AG04450 (cell line): ENCODE measurements at places on chromosomes 1 and 21.

DNA sequence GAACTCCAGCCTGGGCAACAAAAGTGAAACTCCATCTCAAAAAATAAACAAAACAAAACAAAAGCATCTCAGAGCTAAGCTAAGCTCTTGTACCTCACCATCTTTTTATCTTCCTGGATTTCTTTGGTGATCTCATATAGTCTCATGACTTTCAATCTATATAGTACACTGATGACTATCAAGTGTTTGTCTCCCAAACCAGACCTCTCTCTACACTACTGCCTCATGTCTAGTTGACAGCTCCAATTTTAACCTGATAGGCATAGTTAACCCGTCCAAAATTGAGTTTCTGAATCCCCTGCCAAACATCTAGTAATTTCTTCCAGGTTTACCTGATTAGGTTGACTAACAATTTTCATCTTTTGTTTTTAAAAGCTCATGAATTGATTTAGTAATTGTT lies 151.7 kb downstream of the COP1 start:
- no peak for DNase-seq

GRCh38 chr1:172680244-172680643 lies 21.3 kb downstream of the FASLG start:
- DNase-seq, result no peak

DNA sequence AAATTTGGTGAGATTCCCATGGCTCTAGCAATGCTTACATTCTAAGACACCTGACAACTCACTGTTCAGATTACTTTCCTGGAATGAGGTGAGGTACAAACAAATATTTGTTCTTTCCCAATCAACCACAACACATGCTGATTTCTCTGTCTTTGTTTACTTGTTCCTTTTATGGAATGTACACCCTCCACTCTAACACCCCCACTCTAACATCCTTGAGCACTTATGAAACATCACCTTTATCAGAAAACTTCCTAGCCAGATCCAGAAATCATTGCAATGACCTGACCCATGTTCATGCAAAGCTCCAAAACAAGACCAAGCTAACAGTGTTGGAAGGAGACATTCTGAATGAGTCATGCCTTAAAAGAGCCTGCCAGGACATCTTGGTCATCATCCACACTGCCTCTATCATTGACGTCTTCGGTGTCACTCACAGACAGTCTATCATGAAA lies 35.5 kb downstream of the HSD3B1 start:
- no peak for DNase-seq

DNA sequence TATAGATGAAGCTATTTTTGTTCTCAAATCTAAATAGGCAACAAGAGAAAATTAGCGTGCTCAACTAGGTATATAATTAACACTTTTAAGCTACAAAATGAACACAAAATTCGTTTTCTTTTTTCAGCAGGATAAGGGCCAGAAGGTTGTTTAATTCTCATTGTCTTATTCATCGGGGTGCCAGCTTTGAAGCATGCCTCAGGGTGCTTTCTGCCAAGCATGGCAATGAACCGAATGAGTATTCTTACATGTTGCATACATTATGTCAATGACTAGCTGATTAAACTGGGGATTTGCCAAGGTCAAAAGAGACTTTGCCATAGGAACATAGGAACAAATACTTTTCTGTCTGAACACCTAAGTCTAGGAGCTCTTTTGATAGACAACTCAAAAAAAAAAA lies 102.0 kb upstream of the MAP1LC3C start:
- no peak for DNase-seq

DNA sequence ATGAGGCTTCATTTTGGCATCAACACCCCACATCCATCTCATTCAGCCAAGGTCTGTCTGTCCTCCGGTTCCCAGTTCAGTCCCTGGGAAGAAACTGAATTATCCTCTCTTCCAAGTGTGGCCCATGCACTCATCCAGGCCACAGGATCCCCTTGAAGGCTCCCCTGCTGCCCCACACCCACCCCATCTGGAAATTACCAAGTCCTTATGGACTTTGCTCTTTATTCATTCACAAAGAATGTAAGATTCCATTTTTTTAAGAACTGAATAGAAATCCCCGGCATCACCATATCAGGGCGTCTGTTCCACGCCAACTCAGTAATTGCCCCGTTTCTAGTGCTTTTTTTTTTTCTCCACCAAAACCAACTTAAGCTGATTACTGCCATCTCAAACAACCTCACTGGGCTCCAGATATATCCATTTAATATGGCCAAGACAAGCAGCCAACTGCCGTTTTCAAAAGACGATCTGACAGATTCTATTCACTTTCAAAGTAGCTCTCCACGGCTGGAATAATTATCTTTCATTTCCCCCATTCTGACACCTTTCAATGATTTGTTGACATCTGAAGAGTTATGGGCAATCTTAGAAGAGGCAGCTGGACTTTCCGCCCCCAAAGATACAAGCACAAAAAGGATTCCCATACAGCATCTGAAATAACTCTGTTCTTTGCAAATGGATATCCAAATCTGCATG lies 55.9 kb downstream of the OLIG1 start:
- no peak for DNase-seq

DNA sequence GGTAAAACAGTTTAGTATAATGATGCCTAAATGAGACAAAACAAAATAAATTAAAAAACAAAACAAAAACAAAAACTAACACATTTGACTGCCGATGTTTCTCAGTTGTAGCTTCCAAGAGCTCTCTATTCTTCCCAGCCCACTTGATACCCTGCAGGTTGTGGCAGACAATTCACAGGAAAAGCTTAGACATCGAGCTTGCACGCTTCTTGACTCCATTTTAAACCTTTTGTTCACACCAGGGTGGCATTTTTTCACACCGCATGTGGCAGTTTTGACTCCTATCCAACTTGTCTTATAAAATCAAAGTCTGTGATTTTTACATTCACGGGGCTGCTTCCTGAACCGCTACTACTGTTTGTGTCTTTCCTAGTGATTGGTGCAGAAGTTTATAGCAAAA lies 575.9 kb downstream of the USP25 start:
- no peak for DNase-seq

DNA sequence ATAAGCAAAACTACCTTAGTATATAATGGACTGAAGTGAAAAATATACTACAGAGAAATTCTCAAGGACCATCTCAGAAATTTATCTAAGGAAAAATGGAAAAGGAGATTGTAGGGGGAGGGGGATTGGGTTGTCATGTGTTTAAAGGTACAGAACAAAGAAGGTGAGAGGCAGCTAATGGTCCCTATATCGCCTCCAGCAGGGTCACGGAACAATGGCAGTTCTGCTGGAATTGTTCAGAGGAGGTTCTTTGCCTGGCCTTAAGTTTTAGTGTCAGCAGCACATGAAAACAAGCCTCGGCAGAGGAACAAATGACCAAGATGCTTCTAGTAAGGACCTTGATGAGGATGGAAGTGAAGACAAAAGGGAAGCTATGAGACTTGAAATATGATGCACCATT lies 42.0 kb upstream of the RGS2 start:
- no peak for DNase-seq

DNA sequence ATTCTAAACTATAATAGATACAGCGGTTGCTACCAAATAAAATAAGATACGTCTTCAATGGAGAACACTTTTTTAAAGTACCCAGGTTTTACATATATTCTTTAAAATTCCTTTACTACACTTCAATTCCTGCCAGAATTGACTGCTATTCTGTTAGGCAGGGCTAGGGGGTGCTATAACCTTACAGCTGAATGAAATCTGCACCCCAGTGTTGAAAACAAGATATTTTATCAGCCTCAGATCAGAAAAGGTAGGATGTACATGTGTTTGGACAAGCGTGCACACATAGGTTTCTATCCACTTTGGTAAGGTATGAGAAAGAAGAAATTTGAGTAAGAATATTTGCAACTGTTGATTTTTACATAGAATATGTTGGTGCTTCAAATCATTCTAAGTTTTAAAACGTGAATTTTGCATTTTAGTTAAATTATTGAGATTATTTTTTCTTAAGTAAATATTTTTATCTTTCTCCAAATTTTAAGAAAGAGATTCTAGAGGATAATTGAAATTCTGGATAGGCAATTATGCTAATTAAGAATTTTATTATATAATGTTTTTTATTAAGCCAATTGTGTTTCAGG lies 490.8 kb upstream of the ADGRL4 start:
- DNase-seq, result peak; percentile 13

DNA sequence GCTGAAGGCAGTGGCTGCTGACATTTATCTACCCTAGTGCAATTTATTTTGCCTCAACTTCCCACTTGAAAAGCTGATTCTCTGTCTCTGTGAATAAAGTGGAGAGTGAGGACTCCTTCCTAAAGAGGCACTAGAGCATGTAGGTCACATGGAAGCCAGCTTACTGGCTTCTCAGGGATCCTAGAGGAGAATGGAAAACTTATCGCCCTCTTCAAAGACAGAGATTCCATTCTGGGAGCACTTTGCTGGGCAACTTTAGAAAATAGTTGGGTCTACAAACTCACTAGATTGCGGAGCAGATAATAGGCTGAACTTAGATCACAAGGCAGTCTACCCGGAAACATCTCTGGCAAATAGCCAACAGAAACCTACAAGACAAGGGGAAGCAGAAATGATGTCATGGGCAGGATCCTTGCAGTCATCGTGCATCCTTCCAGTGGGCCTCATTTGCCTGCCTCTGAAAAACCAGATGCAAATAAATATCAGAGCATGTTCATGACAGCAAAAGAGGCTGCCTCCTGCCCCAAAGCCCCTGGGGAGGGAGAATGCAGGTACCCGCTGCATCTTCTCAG lies 104.8 kb upstream of the BARHL2 start:
- DNase-seq, result no peak

DNA sequence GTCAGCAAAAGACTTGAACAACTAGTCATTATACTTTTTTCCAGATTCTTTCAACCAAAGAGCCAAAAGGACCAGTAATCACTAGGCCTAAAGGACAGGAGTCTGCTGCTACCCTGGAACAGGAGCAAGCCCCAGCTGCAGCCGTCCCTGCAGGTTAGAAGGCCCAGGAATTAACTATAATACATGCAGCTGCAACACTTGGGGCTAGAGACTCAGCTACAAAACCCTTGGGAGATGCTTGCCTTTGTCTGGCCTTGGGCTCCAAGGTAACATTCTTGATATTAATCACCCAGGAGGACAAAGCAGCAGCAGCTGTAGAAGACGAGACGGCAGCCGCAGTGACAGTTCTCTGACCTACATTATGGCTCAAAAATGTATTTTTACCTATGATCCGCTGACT lies 841.2 kb upstream of the ADGRL4 start:
- DNase-seq, result no peak

GRCh38 chr1:207366022-207366421 lies 44.5 kb downstream of the CD55 start:
- peak; percentile 32 for DNase-seq

GRCh38 chr1:14944471-14944985 lies 209.0 kb upstream of the TMEM51 start:
- DNase-seq, result no peak

- no peak for DNase-seq
Observed at GRCh38 chr1:184074383-184074782, 22.9 kb downstream of the TSEN15 start.

GRCh38 chr1:49229555-49229954 lies 452.9 kb upstream of the BEND5 start:
- no peak for DNase-seq

DNA sequence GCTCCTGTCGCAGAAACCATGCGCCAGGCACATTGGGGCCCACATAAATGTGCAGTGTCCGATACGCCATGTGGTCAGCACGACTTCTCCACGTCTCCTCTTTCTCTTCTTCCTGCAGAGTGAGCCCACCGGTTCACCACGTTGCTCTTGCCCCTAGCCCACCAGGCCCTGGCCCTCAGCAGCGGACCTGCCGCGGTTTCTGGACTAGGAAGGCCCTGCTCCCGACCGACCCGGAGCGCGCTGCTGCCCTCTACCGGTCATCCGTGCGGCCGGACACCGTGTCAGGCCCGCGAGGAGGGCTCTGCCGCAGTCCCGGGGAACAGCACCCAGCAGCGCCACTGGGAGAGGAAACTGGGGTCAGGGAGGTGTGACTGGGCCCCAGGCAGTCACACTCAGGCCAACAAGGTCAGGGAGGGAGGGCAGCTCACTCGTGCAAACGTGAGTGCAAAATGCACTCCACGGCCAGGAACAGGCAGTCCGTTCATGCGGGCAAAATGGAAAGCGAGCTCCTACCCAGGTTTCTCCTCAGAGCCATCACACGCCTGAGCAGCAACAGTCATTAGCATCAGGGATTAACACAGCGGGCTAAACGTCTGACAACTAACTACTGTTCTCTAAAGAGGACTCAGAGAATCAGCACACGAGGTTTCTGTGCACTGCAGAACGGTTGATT lies 13.7 kb downstream of the TLR5 start:
- DNase-seq, result no peak

DNA sequence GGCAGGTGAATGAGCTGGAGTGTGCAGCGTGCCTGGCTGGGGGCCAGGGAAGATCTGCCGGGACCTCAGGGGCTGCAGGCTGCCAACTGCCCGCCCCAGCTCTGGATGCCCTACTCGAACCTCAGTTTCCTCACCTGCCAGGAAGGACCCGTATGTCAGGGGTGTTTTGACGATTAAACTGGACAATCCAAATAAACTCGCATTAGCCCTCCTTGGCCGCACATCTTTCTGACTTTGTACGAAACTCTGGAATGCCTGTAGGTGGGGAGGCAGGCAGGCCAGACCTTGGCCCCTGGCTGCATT lies 8.3 kb upstream of the ZNF669 start:
- DNase-seq, result no peak

DNA sequence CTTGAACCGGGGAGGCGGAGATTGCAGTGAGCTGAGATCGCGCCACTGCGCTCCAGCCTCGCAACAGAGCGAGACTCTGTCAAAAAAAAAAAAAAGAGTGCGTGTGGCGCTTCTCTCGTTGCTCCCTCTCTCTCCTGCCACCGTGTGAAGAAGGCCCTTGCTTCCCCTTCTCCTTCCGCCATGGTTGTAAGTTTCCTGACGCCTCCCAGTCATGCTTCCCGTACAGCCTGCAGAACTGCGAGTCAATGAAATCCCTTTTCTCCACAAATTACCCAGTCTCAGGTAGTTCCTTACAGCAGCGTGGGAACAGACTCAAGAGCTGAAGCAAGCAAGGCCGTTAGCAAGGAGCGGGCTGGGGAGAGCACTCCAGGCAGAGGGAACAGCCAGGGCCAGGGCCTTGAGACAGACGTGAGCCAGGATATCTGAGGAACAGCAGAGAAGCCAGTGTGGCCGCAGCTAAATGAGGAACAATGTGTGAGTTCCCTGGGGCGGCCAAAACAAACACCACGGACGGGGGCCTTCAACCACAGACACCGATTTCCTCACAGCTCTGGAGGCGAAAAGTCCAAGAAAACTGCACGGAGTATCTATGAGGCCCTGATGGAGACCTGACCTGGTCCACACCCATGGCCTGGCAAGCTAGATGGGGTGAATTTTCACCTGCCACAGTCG lies 54.2 kb upstream of the ETS2 start:
- no peak for DNase-seq

GRCh38 chr1:15684468-15685291 lies 560 bp downstream of the PLEKHM2 start:
- DNase-seq, result no peak
